ENCODE measurements at places on chromosomes 6 and 20.
A peak's percentile ranks its signal among the peaks of the same experiment; 100 is the strongest.

DNA sequence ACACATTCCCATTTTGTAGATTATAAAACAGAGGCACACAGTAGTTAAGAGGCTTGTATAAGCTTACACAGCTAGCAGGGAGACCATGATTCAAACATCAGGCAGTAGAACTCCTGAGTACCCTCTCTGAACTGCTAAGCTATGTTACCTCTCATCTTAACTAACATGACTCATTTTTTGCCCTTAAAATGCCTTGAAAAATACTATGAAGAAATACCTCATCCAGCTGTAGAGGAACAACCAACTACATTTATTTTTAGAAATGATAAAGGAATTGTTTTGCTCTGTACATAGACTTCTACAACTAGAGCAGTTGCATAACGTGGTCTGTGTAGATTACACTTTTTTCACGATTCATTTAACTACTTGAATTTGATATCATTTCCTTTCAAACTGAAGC is 102.1 kb downstream of the FLRT3 start:
- no peak for DNase-seq

DNA sequence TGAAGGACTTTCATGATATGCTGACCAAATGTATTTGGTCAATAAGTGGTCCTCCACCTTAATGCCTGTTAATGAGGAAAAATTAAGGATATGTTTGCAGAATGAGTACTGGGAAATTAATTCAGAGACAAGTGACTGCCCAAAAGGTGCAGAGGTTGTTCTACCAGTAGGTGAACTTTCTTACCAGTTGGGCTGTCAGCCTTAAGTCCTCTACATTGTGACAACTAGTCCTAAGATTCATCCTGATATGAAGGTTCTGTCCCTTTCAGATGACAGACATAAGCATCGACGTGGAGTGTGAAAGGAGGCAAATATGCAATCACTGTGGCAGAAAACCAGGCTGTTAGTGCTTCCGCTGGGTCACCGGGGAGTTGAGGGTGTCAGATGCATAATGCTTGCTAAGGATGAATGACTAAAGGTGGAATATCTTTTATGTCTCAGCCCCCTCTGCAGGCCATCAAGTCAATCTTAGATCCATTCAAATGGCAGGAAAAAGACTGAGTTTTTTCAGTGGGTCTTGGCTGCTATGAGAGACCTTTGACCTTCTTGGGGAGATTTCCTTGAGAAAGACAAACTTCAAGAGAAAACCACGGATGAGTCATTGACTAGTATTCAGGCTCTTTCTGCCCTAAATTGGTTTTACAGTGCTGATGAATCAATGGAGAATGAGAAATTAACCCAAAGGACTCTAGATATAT is 226.0 kb downstream of the TPBG start:
- DNase-seq = no peak

DNA sequence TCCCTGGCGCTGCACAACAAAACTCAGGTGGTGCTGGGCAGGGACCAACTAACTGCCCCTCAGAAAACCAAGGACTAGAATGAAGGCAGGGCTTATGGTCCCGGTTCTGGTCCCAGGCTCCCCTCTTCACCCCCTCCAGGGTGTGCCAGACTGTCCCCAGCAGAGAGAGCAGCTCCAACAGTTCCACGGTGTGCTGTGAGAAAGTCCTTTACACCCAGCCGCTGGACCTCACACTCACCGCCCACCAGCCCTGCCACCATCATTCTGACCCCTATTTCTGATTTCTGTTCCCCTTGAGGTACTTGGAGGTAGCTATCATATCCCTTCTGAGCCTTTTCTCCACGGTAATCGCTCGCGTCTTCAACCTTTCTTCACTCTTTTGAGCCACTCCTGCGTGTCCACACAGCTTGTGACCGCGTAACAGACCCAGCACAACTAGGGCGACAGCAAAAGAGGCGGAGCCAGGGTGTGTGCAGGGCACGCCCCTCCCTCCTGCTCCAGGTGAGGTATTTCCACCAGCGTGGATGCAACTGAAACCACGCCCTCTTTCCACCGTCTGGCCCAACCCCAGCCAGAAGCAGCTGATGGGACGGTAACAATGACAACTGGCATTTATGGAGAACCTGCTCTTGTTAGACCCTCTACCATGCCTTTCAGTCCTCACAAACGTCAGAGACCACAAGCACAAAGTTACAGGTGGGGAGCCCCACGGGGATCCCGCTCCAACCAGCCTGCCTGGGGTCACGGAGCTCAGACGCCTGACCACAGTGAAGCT is 2.3 kb downstream of the PXDC1 start:
- no peak for DNase-seq

GRCh38 chr6:30520522-30520921 is 31.2 kb downstream of the HLA-E start:
- DNase-seq = no peak

DNA sequence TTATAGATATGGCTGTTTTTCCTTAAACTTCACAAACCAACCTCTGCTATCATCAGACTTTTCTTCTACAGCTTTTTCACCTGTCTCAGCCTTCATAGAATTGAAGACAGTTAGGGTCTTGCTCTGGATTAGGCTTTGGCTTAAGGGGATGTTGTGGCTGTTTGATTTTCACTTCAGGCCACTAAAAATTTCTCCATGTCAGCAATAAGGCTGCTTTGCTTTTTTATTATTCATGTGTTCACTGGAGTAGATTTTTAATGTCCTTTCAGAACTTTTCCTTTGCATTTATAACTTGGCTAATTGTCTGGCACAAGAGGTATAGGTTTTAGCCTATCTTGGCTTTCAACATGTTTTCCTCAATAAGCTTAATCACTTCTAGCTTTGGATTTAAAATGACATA is 392.6 kb downstream of the RFPL4B start:
- no peak for DNase-seq

DNA sequence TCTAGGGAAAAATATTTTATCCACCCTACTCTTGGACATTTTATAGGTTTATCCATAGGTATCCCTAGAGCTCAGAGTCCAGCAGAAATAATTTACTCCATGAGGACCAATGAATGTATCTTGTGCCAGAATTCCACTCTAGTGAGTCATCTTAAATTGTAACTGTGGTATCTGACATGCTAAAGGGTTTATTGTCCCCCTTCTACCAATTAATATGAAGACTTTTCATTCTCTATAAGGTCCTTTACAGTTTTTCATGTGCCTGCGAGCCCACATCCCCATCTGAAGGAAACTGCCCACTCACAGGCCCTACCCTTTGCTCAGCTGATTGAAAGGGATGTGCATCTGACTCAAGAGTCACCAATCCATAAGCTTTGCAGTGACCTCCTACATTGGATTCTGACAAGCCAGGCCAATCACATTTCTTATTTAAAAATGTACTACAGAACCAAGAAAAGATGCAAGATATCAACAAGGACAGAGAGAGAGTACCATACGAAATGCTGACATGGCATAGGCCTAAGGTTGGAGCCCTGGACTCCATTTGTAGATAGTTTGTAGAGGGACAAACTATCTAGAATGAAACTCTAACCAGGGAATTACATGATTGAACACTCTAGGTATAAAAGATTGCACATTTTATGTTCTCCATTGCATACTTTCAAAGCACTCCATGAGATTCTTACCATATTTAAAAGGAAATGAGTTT is 93.4 kb upstream of the DEFB112 start:
- no peak for DNase-seq

- DNase-seq = no peak
These were observed 7.9 kb downstream of the EPB41L1 start for GRCh38 chr20:36162272-36162966.

GRCh38 chr6:15382712-15383111 is 136.8 kb downstream of the JARID2 start:
- no peak for DNase-seq

- DNase-seq = peak; percentile 21
These were observed 1.1 kb downstream of the BAG2 start for GRCh38 chr6:57173056-57173885.

GRCh38 chr20:8875586-8875985 is 193.3 kb upstream of the PLCB4 start:
- DNase-seq = no peak

DNA sequence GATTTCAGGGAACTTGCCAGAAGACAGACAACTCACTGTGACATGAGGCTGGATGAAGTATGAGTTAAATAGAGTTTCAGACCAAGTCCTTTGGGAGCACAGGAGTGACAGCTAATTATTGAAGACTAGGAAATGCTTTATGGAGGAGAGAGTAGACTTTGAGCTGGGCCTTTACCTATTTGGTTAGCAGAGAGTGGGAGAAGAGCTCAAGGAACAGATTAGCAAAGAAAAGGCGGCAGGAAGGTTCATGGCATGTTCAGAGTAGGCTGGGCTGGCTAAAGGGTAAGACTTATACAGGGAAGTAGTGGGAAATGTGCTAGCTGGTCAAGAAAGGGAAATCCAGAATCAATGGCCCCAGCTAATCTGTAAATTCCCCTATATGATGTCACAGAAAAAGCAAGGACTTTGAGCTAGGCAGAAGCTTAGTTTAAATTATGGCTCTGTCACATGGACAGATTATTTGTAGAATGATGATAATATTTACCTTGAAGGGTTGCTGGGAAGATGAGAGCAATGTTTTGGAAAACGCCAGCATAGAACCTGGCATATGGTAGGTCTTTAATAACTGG is 19.0 kb downstream of the CEP250 start:
- DNase-seq = no peak

DNA sequence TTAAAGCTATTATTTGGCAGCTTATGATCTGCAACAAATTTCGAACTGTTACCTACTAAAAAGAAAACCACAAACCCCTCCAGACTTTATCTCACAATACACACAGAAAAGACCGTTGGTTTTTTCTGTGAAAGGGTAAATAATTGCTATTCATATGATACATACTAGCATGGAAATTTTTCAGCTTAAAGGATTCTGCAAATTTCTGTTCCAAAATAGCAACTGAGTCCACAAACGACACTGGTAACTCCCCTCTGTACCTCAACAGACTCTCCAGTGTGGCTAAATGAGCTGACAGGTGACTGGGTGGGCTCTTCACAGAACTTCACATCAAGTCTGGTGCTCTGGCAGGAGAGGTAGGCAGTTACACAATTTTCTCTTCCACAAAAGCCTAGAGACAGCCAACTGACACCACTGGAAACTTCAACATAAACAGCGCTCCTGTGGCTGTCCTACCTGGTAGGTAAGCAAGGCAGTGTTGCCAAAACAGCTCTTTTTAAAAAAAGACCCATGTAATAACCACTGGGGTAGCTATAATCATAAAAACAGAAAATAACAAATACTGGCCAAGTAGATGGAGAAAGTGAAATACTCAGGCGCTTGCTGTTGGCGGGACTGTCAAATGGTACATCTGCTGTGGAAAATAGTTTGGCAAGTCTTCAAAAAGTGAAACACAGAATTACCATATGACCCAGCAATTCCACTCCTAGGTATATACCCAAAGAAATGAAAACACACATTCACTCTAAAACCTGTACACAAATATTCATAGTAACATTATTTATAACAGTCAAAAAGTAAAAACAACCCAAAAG is 37.8 kb downstream of the ELOVL5 start:
- no peak for DNase-seq

- no peak for DNase-seq
These were observed 167.5 kb downstream of the VEGFA start for GRCh38 chr6:43937236-43938177.

DNA sequence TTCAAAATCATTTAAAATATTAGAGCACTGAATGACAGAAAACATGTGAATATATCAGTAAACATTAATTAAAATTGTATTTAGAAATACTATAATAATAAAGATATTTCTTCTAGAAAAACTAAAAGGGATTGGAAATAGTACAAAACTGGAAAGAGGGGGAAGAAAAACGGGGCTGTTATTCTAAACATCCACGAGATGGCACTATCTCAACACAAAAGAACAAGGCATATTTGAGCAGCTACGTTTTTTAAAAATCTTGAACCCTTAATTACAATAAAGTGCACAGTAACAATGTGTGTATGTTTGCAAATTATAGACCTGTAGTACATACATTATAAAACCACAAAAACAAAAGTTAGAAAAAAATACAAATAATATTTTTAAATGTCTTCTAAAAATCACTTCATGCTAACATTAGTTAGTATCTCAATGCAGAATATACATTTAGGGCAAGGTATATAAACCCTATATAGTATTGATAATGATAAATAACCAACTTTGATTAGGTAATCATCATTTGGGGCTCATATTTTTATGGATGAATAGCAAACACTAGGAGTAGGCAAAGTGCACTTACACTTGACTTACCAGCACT is 42.5 kb upstream of the PNISR start:
- peak; percentile 17 for DNase-seq

DNA sequence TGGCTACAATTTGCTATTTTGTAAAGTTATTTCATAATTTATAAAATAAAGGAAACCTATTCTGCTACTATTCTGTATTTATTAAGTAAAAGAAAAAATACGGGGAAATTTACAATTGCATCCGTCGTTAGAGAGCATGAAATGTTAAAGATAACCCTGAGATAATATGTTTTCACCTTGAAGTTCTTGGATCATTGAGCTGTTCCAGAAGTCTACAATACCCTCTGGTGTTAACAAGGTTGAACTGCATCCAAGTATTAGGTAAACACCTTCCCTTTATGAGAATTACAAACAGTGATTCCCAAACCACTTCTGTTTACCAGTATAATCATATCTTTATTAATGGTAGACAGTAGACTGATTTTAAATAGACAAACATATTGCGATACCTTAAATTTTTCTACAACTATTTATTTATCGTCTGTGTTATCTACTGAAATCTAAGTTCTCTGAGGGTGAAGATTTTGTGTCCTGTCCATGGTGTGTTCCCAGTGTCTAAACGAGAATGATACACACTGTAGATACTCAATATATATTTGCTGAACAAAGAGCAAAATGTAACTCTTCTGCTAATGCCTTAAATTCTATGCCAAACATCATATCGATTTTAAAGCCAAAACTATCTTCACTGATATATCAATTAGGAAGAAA is 28.2 kb downstream of the TBC1D32 start:
- DNase-seq = peak; percentile 37

DNA sequence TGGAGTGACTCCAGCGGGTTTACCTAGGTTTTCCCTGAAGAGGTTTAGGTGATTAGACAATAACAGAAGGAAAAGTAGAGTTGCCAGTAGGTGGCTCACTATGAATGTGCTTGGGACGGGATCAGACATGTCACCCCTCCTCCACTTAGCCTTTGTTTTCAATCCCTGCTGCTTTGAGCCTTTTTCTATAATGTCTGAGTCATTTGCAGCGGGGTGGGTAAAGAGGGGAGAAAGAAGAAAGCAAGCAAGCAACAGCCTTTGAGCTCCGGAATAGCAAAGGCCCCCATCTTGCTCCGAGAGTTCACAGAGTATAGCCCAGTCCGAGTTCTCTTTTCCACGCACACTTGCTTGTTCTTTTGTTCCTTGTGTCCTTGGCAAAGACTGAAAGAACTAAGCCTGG is 129.1 kb downstream of the PACRG start:
- DNase-seq = peak; percentile 2

Measured in suppressor macrophage treated with lipopolysaccharide for 1 hour (primary cell).